ENCODE measurements at places on chromosomes 16 and 17.

DNA sequence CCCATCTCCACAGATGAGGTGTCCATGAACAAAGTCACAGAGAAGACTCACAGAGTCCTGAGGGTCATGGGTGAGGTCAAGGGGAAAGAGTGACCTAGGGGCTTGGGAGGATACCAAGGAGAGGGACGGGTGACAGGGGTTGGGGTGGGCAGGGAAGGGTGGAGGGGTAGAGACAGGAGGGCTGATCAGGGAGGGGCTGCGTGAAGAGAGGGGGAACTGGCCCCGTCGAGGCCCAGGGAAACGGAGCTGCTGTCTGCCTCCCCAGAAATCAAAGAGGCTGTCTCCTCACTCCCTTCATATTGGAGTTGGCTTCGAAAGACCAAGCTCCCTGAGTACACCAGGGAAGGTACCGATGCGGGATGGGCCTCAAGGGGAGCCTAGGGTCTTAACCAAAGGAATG is 617 bp downstream of the TMEM95 start:
- DNase-seq = no peak

DNA sequence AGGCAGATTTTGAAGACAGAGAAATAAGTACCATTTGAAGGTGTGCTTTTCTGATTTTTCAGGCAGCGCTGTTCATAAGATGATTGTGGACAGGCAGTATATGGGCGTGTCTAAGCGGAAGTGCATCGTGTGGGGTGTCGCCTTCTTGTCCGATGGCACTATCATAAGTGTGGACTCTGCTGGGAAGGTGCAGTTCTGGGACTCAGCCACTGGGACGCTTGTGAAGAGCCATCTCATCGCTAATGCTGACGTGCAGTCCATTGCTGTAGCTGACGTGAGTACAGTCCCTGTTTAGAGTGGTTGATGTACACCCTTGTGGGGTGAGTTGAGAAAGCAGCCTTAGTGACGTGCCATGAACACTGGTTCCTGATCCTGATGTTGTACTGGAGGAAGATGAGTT is 10.7 kb downstream of the UTP4 start:
- no peak for DNase-seq

- DNase-seq = no peak
Measured at GRCh38 chr16:89013111-89013510, 36.1 kb upstream of the CBFA2T3 start.

DNA sequence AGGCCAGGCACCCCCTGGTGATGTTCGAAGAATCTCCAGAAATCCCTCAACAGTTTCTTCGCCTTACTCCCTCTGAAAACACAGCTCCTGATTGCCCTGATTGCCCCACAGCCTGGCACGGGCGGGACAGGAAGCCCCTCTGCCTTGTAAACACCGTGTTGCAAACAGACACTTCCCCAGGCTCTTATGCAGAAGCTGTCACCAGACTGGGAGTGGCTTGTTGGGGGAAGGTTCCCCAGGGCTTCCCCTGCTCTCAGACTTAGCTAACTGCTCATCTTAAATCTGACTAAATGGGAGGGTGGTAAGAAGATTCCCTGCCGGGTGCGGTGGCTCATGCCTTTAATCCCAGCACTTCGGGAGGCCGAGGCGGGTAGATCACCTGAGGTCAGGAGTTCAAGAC is 11.2 kb downstream of the PIK3R5 start:
- DNase-seq = no peak

DNA sequence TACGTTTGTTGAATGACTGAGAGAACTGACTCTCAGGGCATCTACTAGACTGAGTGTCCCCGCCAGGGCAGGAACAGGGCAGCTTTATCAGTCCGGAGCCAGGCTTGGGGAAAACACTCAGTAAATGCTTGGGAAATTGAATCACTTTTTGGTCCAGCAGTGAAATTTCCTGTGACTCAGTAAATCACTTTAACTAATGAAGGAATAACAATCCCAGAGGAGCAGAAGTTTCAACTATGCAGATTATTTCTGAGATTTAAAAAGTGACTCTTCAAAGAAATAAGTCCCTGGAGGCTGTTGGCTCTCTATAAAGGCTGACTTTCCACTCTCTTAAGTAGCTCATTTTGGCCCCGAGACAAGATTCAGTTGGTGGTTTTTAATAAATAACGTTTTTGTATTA is 101.8 kb downstream of the FOXL1 start:
- DNase-seq = peak; percentile 93

GRCh38 chr16:74627506-74628220 is 20.7 kb upstream of the GLG1 start:
- DNase-seq = no peak

GRCh38 chr17:32488177-32488542 is 1.4 kb downstream of the CDK5R1 start:
- DNase-seq = no peak

- peak; percentile 27 for DNase-seq
Measured at GRCh38 chr17:33494151-33494550, 201.1 kb upstream of the ASIC2 start.

GRCh38 chr17:7392696-7393612 is 1.4 kb downstream of the PLSCR3 start:
- no peak for DNase-seq

DNA sequence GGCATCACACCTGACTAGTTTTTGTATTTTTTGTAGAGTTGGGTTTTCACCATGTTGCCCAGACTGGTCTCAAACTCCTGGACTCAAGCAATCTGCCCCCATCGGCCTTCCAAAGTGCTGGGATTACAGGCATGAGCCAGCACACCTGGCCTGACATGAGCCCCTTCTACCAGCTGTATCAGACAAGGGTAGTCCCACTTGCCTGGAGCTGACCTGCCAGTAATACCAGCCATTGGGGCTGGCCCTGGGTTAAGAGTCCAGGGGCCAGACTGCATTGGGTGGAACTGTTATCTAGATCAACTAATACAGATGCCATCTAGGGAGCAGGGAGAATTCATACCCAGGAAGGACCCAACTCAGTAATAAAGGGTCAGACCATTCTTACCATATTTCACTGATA is 28.1 kb downstream of the WSB1 start:
- DNase-seq = no peak

DNA sequence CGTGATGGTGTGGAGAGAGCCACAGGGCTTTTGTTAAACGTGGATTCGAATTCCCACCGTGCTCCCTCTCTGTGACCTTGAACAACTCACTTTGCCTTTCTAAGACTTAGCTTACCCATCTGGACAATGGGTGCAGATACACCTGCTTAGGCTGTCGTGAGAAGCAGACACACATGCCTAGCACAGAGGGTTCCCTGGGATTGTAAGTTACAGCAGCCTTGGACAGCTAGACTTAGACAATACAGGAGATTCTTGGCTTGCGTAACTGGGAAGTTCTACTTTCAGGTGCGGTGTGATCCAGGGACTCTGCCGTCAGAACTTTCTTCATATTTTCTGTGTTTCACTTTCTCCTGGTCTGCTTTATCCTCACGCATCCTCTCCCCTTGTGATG is 127.0 kb downstream of the ABCC1 start:
- DNase-seq = no peak

GRCh38 chr17:81481815-81482505 is 30.6 kb downstream of the ACTG1 start:
- no peak for DNase-seq

DNA sequence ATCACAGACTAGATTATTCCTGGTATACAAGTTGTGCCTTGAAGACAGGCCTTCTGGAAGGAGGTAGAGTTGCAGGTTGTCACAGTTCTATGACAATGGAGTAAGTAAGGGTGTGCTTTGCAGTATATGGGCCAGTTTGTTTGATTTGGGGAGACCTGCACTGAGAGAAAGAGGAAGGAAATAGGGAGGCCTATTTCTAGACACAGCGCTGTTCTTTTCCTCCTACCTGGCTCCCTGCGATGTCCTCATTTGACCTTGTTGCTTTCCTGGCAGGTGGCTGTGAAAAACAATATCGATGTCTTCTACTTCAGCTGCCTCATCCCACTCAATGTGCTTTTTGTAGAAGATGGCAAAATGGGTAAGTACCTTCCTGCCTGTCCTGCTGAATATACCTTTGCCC is 22.5 kb upstream of the RASL10B start:
- DNase-seq = no peak

DNA sequence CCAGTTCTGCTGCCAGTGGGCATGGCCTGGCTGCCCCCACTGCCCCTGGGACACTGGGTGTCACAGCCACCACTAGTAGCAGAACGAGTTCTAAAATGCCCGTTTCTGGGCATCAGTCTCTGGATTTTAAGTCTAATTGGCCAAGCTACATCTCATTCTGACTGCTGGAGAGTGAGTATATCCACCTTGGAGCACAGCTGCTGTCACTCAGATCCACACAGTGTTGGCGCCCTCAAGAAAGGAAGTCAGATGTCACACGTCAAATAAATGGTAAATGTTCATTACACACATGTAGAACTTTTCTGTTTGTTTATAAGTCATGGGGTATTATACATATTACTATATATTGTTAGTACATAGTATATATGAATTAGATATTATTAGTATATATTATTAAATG is 19.4 kb downstream of the GNGT2 start:
- no peak for DNase-seq

GRCh38 chr17:1298606-1299005 is 19.1 kb downstream of the TRARG1 start:
- DNase-seq = no peak

DNA sequence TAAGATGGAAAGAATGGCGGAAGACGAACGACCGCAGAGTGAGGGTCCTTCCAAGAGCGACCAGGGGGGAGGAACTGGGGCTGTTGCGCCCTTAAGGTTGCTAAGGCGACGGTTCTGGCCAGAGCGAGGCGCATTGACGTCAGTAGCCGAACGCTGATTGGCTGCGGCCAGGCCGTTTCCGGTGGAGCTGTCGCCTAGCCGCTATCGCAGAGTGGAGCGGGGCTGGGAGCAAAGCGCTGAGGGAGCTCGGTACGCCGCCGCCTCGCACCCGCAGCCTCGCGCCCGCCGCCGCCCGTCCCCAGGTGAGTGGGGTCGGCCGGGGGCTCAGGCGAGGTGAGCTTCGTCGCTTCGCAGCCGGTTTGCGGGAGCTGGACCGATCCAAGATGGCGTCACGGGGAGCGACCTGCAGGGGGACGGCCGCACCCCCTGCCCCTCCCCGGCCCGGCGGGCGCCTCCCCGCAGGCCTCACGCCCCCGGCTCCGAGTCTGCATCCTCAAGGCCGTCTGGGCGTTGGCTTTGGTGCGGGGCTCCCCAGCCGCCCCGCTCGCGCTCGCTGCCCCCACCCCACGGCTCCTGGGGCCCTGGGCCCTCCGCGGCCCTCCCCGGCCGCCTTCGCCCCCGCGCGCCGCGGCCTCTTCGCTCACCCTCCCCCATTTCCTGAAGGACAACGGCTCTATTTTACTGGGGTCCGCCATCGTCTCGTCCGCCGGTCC is at the start of gene PRKAR1A:
TSS of gene PRKAR1A (plus strand) at position 184 of the 713 bp plus-strand sequence. CDS start 2,970 bp downstream, outside the sequence.
- peak; percentile 92 for DNase-seq

GRCh38 chr17:49910094-49910857 is 58.7 kb upstream of the DLX4 start:
- no peak for DNase-seq

Data from fibroblast of skin of right quadriceps (primary cell).